ENCODE measurements at places on chromosomes 16 and 17.

DNA sequence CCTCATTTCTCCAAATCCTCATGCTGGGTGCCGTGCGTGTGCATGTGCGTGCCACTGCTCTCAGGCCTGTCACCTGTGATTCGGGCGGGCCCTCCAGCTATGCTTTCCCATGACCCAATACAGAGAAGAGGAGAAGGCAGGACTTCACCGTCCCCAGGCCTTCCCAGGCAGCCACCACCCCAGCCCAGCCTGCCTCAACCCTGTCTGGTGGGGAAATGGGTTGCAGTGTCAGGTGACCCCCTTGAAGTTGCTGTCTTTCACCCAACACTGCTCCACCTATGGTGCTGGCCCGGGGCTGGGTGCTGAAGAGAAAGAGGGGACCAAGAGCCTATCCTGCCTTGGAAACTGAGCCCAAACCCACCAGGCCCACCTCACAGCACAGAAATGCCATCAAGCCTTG lies 94.7 kb downstream of the GOSR1 start:
- no peak for DNase-seq

GRCh38 chr16:51708861-51709260 lies 557.8 kb upstream of the SALL1 start:
- DNase-seq: no peak

- no peak for DNase-seq
Observed at GRCh38 chr16:73054125-73054484, 6.2 kb upstream of the ZFHX3 start.

DNA sequence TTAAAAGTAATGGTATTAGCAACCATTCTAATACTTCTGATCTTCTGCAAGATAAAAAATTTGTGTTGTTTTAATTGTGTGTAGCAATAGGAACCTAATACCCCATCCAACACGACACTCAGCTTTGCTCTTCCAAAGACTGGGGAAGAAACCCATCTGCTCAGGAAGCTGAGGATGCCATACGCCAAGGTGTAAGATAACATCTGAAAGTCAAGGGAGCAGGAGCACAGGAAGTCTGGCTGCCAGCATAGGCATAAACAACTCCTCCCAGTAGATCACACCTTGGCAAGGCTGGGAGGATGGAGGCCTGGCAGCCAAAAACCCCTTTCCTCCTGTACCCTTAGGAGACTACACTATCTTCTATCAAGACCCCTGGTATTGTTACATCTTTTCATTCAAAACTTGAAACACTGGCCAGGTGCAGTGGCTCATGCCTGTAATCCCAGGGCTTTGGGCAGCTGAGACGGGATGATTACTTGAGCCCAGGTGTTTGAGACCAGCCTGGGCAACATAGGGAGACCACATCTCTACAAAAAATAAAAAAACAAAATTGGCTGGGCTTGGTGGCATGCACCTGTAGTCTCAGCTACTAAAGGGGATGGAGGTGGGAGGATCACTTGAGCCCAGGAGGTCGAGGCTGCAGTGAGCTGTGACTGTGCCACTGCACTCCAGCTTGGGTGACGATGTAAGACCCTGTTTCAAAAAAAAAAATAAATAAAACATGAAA lies 5.7 kb upstream of the SPHK1 start:
- no peak for DNase-seq

DNA sequence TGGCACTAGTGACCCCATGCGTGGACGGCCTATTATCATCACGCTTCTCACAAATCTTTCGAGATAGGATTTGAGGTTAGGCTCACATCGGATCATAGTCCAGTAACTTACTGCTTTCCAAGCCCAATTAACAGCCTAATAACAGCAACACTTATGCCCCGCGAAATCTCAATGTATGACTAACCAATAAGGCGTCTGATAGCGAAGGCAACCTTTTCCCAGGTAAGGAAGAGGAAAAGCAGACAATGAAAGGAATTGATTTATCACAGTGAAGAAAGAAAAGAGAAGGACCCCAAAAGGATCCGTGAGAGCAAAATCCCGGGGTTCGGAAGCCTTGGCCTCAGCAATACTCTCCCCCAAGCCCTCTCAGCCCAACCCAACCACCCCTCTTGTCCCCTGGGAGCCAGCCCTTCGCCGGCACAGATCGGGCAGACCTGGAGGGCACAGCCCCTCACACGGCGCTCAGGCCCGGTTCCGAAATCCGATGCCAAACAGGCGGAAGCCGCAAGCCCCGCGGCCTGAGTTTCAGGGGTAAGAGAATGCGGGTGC lies 534 bp downstream of the GPATCH8 start:
- DNase-seq: no peak

DNA sequence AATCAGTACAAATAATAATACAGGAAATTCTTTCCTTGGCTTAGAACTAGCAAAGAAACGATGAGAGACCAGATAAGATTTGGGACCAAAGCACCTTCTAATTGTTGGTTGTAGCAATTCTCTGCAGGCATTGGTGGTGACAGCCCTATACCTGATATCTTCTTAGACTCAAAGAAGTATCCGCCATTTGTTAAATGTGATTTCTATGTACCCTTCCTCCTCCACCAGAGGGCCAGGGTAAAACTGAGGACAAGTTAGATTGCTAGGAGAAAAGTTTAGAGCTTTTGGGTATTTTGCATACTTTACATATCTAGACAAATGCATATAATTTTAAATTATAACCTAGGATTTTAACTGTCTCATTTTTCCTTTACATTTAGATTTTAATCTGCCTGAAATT lies 304.3 kb downstream of the HS3ST4 start:
- no peak for DNase-seq

GRCh38 chr16:4987250-4987579 lies 29.1 kb downstream of the SEC14L5 start:
- DNase-seq: no peak

DNA sequence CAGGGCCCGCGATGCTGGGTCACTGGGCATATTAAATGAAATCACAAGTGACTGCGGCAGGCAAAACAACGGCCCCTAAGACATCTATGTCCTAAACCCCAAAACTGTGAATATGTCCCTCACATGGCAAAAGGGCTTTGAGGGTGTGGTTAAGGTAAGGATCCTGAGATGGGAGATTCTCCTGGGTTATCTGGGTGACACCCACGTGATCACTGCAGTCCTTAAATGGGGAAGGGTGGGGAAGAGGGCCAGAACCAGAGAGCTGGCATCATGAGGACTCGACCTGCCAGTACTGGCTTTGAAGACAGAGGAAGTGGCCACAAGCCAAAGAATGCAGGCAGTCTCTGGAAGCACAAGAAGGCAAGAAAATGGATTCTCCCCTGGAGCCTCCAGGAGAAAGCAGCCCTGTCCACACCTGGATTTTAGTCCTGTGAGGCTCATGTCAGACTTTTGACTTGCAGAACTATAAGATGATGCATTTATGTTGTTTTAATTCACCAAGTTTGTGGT lies 12.5 kb downstream of the COTL1 start:
- DNase-seq: no peak

- no peak for DNase-seq
Observed at GRCh38 chr16:5738586-5738985, 641.0 kb upstream of the EEF2KMT start.

DNA sequence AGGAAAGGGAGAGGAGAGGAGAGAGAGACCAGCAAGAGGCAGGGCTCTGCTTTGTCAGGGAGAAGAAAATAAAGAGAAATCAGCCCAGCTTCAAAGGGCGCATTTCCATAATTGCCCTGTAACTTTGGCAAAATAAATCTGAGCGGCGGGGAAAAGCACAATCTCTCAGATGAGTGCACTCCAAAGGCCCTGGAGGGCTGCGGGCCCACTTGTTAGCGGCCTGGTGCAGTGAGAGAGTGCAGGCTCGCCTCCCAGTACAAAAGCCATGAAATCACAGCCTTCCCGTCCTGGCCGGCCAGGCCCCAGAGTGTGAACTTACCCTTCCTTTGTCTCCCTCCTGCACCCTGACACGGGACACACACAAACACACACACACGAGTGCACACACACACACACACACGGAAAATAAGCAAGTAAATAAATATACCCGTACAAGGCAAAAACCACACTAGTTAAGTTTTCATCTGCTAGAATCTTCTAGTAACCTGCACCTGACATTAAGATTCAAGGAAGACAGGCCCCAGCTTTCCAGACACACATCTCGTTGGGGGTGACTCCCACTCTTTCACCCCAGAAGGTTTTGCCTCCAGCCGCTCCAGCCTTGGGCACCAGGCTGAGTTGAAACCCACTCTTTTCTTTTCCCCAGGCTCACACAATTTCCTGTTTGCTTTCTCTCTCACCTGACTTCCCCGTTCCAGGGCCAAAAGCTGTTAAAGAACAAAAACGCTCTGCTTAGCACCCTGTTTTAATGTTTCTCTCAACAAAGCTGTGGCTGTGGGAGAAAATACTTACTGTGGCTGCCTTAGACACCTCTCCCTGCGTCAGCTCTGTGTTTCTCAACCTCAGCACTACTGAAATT lies 8.5 kb downstream of the IRX3 start:
- no peak for DNase-seq

- DNase-seq: no peak
Observed at GRCh38 chr17:79851461-79851817, 12.2 kb upstream of the CBX4 start.

DNA sequence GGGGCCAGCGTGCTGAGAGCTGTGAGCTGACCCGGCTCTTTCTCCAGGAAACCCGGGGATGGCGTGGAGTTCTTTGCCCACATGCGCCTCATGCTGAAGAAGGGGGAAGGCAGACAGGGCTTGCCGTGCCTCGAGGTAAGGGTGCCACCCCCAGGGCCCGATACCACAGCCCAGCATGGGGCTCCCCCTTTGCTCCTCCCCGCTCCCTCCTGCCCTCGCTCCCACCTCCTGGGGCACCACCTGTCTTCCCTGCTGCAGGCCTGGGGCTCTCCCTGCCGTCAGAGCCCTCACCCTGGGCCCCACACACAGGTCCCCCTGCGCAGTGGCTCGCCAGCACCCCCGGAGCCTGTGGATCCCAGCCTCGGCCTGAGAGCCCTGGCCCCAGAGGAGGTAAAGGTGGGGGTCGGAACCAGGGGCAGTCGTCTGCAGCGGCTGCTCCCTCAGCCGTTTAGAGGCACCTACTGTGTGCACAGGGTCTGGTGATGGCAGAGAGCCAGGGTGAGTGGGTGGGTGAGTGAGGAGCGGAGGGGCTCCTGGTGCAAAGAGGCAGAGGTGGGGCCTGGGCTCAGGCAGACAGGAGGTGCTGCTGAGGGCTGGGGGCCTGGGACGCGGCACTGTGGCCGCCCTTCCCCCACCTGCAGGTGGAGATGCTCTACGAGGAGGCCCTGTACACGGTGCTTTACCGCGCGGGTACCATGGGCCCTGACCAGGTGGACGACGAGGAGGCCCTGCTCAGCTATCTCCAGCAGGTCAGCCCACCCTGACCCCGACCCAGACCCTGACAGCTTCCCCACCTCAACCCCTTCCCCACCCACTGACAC lies 5.6 kb downstream of the BAIAP3 start:
- no peak for DNase-seq

DNA sequence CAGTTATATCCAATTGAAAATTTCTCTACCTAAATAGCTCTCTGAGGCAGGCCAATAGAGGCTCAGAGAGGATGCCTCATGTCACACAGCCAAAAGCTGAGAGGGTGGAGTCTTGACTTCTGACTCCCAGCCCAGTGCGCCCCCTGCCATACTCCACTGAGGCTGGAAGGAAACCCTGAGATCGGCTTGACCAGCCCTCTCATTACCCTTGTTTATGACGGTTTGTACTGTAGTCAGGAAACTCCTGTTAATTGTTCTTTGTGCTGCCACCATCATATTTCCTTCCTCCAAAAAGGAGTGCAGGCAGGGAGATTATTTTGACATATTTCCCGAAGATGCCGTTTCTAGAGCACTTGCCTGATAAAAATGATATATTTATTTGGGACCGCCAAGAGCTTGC lies 107.9 kb downstream of the AIPL1 start:
- DNase-seq: no peak

- peak; percentile 35 for DNase-seq
Observed at GRCh38 chr17:42655528-42655927, 3.6 kb upstream of the TUBG2 start.

DNA sequence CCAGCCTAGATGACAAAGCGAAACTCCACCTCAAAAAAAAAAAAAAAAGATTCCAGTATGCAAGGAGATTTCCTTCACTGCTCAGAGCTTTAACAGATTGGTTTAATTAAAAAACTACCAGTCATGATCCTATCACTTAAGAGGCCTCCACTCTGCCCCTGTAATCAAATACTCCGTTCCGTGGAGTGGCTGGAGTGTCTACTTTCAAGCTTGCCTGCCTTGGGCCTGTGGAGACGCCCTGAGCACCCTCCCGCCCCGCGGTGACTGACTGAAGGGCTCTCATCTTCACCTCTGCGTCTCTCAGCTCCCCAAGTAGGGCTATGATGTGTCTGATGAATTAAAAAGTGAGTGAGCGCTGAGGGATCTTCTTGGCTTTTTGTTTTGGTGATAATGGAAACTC lies 25.3 kb upstream of the TRPV3 start:
- no peak for DNase-seq

- no peak for DNase-seq
Observed at GRCh38 chr17:3845291-3845620, 790 bp downstream of the NCBP3 start.

GRCh38 chr17:83083368-83084201 lies 4.2 kb downstream of the METRNL start:
- peak; percentile 97 for DNase-seq

DNA sequence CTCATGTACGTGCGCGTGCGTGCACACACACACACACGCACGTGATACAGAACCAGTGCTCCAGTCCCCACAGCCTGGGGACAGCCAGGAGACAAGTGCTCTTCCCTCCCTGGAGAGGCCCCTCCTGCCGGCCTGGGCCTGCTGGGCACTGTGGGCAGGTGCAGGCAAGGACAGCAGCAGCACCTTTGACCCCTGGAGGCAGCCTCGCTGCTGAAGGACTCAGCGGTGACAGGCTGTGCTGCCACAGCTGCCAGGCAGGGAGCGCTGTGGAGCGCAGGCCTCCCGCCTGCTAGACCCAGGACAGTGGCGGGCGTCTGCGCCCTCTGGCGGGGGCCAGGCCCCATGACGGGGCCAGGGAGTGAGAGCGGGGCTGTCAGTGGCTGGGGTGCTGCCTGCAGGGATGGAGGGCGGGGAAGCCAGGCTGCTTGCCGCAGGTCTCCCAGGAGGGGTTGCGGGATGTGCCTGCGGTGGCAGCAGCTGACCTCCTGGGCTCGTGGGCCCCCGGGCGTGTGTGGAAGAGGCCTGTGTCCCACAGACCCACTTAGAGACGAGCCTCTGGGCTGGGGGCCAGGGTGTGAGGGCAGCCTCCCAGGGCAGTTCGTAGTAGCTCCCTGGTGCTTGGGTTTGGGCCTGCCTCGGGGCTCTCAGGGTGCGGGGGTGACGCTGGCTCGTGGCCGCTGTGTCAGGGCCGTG lies 63.5 kb upstream of the PVALEF start:
- no peak for DNase-seq

GRCh38 chr16:67212766-67213165 lies 13.8 kb downstream of the ELMO3 start:
- DNase-seq: no peak

DNA sequence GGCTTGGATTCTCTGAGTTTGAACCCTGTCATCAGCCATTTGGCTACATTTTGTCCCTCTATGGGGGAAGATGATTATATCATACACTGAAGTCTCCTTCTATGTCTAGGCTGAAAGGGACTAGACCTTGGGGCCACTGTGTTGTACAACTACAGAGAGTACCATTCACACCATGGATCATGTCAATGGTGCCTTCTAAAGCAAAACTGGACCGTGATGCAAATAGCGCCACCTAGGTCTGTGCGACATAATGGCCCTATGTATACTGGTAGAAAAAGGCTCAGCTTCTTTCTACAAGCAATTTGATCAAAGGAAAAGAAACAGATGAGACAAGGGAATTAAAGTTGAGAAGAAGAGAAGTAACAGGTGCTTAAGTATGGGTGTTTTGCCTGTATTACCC lies 100.7 kb downstream of the LYRM1 start:
- no peak for DNase-seq

GRCh38 chr16:20897253-20897897 lies 2.8 kb downstream of the DCUN1D3 start:
- no peak for DNase-seq

- DNase-seq: no peak
Observed at GRCh38 chr17:42598905-42599304, 10.3 kb downstream of the RETREG3 start.
